ENCODE measurements at places on chromosomes 2 and 18. TPM values are rescaled to one million over a fixed set of nuclear protein-coding genes. Genes with fewer than 3 reads are reported as not detected.

DNA sequence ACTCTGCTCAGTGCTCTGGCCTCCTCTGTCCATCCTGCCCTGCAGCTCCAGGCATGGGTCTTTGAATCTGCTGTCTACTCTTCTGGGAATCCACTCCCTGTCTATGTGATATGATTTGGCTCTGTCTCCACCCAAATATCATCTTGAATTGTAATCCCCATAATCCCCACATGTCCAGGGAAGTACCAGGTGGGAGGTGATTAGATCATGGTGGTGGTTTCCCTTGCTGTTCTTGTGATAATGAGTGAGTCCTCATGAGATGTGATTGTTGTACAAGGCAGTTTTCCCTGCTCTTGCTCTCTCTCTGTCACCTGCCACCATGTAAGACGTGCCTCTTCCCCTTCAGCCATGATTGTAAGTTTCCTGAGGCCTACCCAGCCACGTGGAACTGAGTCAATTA lies 881.8 kb upstream of the ID2 start:
- DNase-seq: no peak

DNA sequence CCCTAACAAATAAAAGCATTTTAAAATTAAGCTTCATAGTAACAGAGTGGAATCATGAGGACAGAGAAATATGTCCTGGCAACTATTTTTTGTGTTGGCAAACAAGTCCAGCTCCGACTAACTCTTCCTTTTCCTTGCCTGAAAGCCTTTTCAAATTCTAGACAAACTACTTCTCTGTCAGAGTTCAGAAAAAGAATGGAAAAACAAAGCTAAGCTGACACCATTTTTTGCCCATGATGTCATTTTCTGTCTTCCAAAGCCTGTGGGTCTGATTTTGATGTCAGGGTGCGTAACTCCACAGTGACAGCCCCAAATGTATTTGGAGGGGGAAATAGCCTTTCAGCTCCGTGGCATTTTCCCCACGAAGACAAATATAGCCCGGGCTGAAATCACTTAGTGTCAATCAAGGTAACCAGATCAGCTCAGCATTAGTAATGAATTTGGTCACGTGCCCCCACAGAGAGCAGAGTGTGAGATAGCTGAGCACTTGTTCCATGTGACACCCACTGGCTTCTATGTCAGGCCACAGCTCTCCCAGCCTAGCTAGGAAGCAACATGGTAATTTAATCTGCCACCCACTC lies 233.0 kb upstream of the SIX2 start:
- DNase-seq: peak; percentile 73

GRCh38 chr2:85753035-85753524 lies 711 bp upstream of the ATOH8 start:
- no peak for DNase-seq

DNA sequence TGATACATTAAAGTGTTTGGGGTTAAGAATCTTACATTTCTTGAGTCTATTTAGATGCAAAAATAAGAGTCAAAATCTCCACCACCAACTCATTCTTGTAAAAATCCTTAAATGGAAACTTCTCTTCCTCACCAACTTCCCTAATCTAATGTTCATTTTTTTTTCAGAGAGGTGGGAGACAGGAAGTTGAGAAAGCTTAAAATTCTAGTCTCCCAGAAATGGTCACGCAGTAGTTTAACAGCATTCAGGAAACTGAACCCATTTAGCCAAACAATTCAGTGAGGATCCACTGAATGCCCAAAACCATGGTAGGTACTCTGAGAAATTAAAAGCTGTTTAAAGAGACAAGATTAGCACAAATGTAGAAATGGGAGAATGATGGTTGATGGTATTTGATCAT lies 69.0 kb downstream of the TXNL1 start:
- no peak for DNase-seq

DNA sequence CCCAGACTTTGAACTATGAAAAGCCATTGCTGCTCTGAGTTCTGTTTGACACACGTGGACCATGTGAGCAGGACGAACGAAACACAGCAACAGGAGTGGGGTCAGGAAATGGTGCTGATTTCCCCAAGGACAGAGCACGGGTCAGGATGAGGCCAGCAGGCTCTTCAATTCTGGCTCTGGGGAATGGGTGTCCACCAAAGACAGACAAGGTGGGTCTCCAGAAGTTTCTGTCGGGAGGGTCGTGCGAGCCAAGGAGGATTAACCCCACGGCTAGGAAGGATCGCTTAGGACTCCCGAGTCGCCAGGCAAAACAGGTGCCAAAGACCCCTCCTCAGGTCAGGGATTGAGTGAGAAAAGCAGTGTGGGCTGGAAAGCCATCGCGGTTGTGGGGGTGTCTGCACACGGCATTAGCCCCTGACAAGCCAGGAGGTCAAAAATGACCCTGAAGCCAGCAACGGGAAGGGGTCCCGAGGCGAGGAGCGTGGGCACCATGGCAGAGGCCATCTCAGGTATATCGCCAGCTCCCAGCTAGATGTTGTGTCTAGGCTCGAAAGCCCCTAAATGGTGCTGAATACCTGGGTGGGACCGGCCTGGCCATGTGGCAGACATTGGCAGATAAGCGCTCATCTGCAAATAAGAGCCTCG lies 213.9 kb upstream of the SALL3 start:
- DNase-seq: peak; percentile 13

SIX3 gene
- polyA plus RNA-seq: not detected

DNA sequence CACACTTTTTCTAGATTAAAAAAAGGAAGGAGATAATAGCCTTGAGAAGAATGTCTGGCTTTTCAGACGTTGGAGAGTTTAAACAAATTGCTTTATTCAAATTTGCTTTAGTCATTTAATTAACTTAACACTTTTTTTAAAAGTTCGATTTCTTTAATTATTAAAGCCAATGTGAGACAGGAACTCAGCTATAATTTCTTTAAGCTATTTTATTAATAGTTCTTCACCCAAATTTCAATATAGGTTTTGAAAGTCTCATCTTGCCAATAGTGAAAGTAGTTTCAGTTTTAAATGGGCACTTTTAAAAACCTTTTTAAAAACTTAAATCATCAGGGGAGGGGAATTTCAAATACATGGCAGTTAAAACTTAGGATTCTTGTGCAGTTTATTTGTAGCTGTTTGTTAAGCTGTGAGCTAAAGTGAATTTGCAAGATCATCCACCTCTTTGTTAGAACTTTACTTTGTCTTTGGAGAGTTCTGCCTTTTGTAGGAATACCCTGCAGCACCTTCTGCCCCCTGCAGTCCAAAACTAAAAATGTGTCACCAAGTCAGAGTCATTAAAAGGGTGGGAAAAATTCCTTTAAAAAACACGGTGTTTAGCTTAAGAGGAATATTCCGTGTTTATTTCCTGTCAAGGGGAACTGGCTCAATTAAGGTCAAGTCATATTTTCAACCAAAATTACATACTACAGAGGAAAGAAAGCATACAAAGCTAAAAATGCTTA lies 4.6 kb downstream of the TGIF1 start:
- peak; percentile 48 for DNase-seq

DNA sequence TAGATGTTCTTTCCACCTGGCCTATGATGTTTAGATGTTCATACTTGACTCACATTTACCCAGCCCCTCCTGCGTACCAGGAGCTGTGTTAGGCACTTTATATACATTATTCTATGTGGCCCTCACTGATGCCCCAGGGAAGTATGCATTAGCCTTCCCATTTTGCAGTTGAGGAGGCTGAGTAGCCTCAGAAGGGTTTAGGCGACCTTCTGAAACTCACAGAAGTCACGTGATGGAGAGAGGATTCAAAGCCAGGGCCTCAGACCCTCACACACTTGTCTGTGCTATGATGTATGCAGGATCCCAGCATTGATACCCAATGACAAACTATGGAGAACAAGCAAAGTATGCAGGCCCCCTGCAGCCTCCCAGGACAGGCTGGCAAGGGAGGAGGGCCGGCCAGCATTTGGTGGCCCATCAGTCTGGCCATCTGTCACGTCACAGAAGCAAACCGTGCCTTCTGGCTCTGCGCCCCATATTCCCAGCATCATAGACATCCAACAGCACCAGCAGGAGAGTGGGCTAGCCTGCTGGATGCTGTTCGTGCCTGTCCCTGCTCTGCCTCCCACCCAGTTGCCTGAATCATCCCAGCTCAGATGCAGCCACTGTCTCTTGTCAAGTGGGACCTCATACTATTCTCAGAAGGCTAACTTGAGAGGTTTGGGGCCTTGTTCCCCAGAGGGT lies 33.6 kb downstream of the EHD3 start:
- DNase-seq: no peak

DNA sequence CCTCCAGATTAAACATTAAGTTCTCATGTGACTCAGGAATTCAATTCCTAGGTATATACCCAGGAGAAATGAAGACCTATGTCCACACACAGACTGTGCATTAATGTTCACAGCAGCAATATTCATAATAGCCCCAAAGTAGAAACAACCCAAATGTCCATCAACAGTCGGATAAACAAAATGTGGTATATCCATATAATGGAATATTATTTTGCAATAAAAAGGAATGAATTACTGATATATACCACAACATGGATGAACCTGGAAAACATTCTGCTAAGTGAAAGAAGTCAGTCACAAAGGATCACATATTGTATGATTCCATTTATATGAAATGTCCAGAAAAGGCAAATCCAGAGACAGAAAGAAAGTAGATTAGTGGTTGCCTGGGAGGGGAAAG lies 20.5 kb downstream of the PELI1 start:
- no peak for DNase-seq

GRCh38 chr2:229980431-229981184 lies 58.3 kb downstream of the FBXO36 start:
- no peak for DNase-seq
